Activated CD8-positive, alpha-beta memory T cell treated with anti-CD3 and anti-CD28 coated beads for 24 hours (primary cell): ENCODE measurements at places on chromosomes 3 and 15.

GRCh38 chr3:111571907-111572460 lies 23.2 kb downstream of the ZBED2 start:
- DNase-seq, result no peak

- no peak for DNase-seq
Observed at GRCh38 chr3:143298886-143299535, 179.4 kb downstream of the CHST2 start.

DNA sequence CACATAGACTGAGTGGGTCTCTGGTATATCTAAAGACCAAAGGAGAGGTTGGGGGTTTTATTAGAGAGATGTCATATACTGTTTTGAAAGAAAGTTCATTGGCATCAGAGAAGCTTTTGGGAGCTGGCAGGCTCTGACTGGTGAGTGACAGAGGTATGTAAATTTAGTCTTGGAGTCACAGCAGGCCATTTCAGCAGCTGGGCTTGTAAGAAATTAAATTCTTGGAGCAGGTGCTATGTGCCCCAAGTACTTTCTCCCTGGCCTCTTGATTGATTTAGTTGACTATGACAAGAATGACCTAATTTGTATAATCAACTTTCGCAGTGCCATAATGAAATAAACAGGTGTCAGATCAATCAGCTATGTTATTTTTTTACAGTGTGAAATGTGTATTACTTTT lies 47.8 kb upstream of the CDAN1 start:
- DNase-seq, result no peak

GRCh38 chr3:139317660-139318430 lies 26.0 kb upstream of the MRPS22 start:
- DNase-seq, result no peak

GRCh38 chr3:159586571-159587202 lies 401.9 kb upstream of the IL12A start:
- DNase-seq, result no peak

GRCh38 chr3:128453501-128454309 lies 13.0 kb downstream of the DNAJB8 start:
- DNase-seq, result no peak

DNA sequence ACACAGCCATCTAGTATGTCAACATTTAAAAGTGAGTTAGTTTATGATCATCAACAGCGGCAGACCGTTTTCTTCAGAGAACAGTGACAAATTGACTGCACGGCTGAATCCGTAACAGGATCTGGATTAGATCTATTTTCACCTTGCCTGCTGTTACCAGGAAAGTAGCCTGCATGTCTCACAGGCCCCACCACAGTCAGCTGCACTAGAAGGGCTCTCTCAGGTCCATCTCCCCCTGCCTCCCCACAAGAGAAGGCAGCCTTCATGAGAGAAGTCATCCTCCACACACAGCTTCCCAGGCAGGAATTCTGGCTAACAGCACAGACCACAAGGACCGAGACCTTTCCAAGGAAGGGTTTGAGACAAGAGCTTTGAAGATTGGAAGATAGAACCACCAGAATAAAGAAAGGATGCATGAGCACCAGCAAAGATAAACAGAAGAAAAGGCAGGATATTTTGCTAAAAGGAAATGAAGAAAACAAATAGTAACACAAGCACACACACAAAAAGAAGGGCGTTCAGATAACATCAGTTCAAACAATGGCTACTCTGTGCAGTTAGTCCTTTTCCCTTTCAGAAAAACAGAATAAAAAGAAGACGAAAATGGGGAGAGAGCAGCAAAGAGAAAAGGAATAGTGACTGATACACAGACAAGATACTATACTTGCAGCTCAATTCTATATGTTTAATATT lies 127.5 kb downstream of the SNRK start:
- DNase-seq, result no peak

DNA sequence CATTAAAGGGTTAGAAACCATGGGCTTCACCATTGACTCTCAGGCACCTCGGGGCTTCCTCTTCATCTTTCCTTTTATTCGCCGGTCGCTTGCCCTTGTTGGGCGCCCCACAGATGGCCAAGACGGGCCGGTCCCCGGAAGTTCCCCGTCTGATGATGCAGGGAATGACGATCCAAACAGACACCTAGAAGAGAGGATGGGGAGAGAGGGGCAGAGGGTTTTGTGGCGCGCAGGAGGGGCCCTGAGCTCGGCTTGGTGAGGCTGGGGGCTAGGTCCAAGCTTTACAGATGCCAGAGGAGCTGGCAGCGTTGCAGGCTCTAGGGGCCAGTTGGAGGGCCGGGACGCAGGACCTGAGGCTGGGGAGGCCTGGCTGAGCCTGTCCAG lies 532 bp upstream of the ESYT3 start:
- DNase-seq, result no peak

- DNase-seq, result peak; percentile 82
Observed at GRCh38 chr3:46695177-46695961, 1.9 kb upstream of the ALS2CL start.

DNA sequence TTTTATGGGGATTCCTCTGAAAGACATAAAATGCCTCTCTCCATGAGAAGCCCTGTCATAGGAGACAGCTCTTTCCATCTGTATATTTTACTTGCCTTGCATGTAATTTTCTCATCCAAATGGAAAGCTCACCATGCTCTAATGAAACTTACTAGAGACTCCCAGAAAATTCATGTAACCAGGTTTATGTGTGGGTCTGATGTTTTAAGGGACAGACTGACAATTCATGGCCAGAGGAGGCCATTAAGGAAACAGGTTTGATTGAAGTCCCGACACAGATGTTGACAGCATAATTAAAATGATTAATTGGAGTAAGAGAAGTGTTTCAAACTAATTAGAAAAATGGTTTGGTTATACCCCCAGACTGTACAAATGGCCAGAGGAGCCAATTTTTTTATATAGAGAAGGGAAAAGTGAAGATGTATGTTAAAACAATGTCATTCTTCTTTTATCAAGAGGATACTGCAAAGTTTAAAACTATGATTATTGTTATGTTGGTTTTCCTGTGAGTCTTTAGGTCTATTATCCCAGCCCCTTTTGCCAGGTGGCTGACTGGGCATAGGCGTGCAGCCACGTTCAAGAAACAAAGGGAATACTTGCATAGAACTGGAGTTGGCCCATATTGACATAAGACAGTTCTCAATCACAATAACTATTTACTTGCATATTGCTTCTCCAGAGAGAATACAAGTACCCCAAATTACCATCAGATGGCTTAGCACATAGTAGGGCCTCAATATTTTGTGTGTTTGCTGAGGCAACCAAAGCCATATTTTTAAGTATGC lies 64.8 kb downstream of the RBMS3 start:
- DNase-seq, result no peak
